ENCODE measurements at places on chromosomes 7 and 10. TPM values are rescaled to one million over a fixed set of nuclear protein-coding genes. Genes with fewer than 3 reads are reported as not detected.

Gene TET1
- 0.84 TPM for total RNA-seq

Gene CYP2C19
- not detected for total RNA-seq

Gene SEMA4G
- 2.9 TPM for total RNA-seq

Gene ELFN1
- 7.4 TPM for total RNA-seq

Gene EIF4H
- 333 TPM for total RNA-seq

Gene TBXAS1
- 13.5 TPM for total RNA-seq

Gene CALHM1
- total RNA-seq, result not detected

Gene INA
- not detected for total RNA-seq

Gene LYZL2
- total RNA-seq, result not detected

Gene PPP1R17
- total RNA-seq, result not detected

Gene GPR158
- 10.9 TPM for total RNA-seq

Gene FLNC
- total RNA-seq, result 38.6 TPM

Gene LRIT1
- total RNA-seq, result not detected

Gene NME8
- total RNA-seq, result not detected

Gene NKX1-2
- total RNA-seq, result 0.05 TPM

Gene OR2A12
- not detected for total RNA-seq

Gene LOXL4
- total RNA-seq, result not detected

Gene SLC13A1
- not detected for total RNA-seq

Gene EIF4EBP2
- 24.2 TPM for total RNA-seq

Gene FFAR4
- total RNA-seq, result not detected

Gene CHAT
- total RNA-seq, result not detected

Gene LRRD1
- 0.10 TPM for total RNA-seq

Gene FZD8
- 55.9 TPM for total RNA-seq

Gene PARD3
- total RNA-seq, result 55.3 TPM

Gene C10orf67
- total RNA-seq, result 0.10 TPM

Gene CTTNBP2
- total RNA-seq, result 3.2 TPM

Gene ARHGAP21
- 59.1 TPM for total RNA-seq

Gene ZNF282
- 27.0 TPM for total RNA-seq

Gene MYL10
- total RNA-seq, result not detected

Gene PDE6C
- total RNA-seq, result not detected

Gene FXYD4
- total RNA-seq, result not detected

Gene AMZ1
- not detected for total RNA-seq

Gene SFRP5
- not detected for total RNA-seq

Data from HT1080 (cell line).